ENCODE measurements at places on chromosomes 4 and X. TPM values are rescaled to one million over a fixed set of nuclear protein-coding genes. Genes with fewer than 3 reads are reported as not detected.

DNA sequence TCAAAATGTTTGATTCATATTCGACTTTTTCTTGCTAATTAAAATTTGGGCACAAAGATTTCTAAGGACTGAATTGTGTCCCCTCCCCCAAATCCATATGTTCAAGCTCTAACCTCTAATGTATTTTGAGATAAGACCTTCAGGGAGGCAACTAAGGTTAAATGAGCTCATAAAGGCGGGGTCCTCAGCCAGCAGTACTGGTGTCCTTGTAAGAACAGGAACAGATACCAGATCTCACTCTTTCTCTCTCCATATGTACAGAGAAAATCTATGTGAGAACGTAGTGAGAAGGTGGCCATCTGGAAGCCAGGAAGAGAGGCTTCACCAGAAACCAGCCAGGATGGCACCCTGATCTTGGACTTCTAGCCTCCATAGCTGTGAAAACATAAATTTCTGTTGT, 116.9 kb downstream of the VEGFC start:
- no peak for DNase-seq

GRCh38 chr4:187961171-187961570, 34.4 kb upstream of the ZFP42 start:
- no peak for DNase-seq

DNA sequence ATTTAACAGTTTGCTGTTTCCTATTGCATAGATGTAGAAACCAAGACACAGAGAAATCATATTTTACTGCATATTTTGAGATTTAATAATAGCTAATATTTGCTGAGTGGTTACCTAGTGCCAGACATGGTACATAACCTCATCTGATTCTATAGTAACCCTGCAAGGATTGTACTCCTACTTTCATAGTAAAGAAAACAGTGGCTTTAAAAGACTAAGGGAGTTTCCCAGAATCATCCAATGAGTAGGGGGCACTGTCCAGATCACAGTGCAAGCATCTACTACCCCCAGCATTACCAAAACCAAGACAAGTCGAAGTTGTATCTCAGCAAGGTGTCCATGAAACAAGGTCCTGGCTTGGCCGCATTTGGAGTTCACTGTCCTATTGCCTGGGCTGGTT, 224.5 kb upstream of the TENM3 start:
- DNase-seq = no peak

- no peak for DNase-seq
Measured at GRCh38 chr4:144411119-144411518, 234.8 kb upstream of the HHIP start.

- no peak for DNase-seq
Measured at GRCh38 chrX:81202943-81203342, 1.0 kb downstream of the SH3BGRL start.

- no peak for DNase-seq
Measured at GRCh38 chrX:96052078-96052477, 632.6 kb upstream of the DIAPH2 start.

DNA sequence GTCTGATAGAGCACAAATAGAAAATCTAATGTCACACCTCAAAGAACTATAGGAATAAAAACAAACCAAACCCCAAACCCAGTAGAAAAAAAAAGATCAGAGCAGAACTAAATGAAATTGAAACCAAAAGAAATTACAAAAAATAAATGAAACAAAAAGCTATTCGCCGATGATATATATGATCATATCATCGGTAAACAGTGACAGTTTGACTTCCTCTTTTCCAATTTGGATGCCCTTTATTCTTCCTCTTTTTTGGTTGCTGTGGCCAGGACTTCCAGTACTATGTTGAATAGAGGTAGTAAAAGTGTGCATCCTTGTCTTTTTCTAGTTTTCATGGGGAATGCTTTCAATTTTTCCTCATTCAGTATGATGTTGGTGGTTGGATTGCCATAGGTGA, 215.3 kb upstream of the AR start:
- DNase-seq = no peak

- DNase-seq = no peak
Measured at GRCh38 chrX:151985955-151986354, 11.5 kb upstream of the GABRE start.

- DNase-seq = no peak
Measured at GRCh38 chrX:68692651-68693050, 45.2 kb downstream of the STARD8 start.

DNA sequence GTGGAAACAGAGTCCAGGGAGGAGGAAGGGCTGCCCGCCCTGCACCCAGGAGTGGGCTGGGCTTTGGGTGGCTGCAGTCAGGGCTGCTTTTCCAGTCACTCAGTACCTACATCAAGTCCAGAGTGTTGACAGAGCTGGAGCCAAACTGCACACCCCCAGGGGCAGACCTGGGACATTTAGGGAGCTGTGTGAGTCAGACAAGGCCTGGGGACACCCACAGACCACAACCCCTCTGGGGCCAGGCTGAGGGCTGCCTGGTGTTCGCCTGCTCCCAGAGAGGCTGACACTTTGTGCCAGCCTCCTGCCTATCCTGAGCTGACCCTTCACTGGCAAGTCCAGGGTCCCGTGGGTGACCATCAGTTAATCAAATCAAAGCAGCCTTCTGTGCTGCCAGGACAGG, 240.0 kb downstream of the BCOR start:
- DNase-seq = no peak

- no peak for DNase-seq
Measured at GRCh38 chrX:68672581-68673318, 25.3 kb downstream of the STARD8 start.

DNA sequence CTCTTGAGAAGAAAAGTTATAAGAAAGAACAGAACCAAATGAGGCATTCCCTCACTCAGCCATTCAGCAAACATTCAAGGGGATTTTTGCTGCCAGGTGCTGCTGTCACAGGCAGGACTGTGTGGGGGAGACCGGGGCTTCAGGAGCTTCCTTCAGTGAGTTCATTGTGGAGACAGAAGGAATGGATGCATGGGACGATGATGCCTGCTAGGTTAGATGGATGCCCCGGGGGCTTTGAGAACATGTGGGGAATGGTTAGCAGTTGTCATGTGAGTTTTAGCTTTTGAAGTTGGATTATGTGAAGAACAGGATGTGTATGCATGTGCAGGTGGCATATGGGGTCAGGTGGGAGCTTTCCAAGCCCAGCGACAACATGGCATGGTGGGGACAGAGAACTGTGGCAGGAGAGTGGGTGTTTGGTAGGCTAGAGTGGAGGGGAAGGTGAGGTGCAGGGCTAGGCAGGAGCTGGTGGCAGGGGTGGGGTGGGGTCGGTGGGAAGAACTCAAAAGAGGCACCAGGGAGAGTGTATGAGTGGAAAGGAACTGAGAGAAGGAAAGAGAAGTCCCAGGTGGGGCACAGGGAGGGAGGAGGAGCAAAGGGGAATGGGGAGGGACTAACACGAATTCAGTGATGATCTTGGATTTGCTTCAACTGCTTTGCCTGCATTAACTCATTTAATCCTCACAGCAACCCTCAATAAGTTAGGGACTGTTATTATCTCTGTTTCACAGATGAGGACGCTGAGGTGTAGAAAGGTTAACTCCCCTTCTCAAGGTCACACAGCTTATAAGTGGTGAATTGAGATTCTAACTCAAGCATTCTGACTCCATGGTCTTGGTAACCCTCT, 8.4 kb downstream of the DCUN1D4 start:
- no peak for DNase-seq

PRRG3 gene
- total RNA-seq = not detected

Data from upper lobe of left lung (tissue), 6 donors.